ENCODE measurements at places on chromosomes 6 and 20.

- DNase-seq: no peak
Observed at GRCh38 chr6:21381331-21381963, 212.1 kb upstream of the SOX4 start.

GRCh38 chr20:23745247-23745646 is 5.5 kb downstream of the CST1 start:
- DNase-seq: no peak

DNA sequence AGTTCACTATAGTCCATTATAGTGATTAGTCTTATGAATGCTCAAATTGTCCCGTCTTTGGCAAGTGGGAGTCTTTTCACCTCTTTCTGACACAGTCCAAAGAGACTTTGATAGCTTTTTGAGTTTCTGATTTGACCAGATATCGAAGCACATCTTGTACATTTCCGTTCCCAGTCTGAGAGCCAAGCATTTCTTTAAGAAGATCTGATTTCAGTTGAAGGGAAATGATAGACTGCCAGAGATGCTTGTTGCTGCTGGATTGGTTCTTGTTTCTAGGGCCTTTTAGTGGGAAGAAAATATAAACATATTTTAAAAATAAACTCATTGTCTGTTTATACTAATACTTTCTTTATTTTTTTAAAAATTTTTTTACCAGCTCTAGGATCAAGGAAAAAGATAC is 54.1 kb upstream of the IER3 start:
- no peak for DNase-seq

GRCh38 chr6:100440935-100441334 is 23.8 kb downstream of the SIM1 start:
- DNase-seq: no peak

GRCh38 chr6:46755865-46756264 is 9.1 kb downstream of the ANKRD66 start:
- DNase-seq: no peak

DNA sequence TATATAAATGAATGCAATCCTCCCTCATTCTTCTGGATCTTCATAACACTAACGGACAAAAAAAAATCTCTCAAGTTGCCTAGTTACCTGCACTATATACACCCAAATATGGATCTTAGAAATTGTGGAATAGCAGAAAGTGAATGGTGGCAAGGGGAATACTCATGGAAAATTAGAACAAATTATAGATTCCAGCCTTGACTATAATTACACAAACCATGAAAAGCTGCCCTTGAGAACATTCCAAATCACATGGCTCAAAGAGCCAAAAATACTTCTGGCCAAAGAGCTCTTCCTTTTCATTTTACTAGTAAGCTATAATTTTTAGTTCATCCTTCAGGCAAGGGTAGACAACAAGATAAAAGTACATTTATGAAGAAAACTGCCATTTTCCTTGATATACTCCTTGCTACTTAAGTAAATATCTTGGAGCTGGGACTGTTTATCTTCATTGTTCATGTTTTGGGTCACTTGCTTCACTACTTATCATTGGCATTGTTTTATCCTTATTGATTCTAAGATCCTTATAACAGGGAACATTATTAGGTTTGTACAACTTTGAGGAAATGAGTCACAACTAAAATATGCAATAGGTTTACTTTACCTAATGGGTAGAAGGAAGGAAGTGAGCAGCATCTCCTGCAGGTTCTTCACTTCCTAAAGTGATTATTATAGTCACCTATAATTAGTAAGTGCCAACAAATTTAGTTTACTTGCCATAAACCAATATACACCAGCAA is 6.4 kb upstream of the MTRES1 start:
- DNase-seq: no peak

DNA sequence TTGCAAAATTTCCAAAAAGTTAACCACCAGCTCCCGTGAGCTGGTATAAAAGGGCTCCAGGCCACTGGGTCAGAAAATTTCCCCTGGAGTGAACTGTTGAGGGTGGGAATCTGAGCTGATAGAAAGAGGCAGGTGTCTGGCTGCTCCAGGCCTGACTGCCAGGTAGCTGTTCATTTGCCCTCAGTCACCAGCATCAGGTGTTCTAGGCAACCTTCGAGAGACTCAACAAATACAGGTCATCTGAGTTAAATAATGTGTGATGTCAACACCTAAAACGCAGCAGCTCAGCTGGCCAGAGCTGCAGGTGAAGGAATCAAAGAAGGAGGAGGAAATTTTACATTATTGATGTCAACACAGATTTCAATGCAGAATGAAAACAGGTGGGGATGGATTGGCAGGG is 46.7 kb downstream of the KCNK5 start:
- no peak for DNase-seq

DNA sequence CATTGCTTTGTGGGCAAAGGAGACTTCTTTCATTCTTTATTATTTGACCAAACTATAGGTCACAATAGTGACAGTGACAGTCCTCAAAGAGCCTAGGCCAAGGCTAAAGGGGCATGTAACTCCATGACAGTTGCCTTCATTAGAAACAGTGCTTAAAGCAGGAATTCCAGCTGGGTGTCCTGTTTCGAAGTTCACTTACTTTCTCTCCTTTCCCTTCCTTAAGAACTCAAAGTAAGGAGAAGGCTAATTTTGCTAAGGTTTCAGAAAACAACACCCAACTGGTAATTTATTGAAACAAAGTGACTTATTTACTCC is 48.1 kb upstream of the HEY2 start:
- DNase-seq: no peak

- no peak for DNase-seq
Observed at GRCh38 chr6:36362551-36363370, 24.7 kb downstream of the ETV7 start.

- DNase-seq: no peak
Observed at GRCh38 chr20:62991863-62992262, 14.9 kb downstream of the BHLHE23 start.

- DNase-seq: no peak
Observed at GRCh38 chr20:44151621-44152416, 35.2 kb downstream of the JPH2 start.

GRCh38 chr6:25596928-25597818 is 54.8 kb upstream of the SCGN start:
- DNase-seq: no peak

- no peak for DNase-seq
Observed at GRCh38 chr6:116136933-116137340, 11.0 kb upstream of the COL10A1 start.
